ENCODE measurements at places on chromosomes 2 and 18.

DNA sequence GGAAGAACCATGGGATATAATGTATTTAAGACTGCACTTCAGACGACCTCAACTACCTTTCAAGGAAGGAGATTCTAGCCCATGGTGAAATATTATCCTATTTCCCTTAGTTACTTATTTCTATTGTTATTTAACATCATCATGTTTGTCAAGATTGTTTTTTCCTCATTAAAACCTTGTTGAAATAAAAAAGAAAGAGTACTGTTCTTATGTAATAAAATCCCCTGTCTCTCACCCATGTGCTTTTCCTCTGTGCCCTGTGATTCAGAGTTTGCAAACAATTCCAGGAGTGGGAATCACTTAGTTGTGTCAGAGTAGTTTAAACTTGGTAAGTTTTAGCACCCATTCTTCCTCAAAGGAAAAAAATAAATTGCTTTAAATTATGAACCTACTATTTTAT, 43.6 kb downstream of the ERBB4 start:
- no peak for DNase-seq

GRCh38 chr2:51723691-51724090, 691.8 kb upstream of the NRXN1 start:
- DNase-seq: no peak

GRCh38 chr2:121649149-121649595, at the start of gene CLASP1:
CLASP1 (minus strand) TSS chr2:121649462; CDS start chr2:121605895, 43,567 bp downstream.
- peak; percentile 86 for DNase-seq

DNA sequence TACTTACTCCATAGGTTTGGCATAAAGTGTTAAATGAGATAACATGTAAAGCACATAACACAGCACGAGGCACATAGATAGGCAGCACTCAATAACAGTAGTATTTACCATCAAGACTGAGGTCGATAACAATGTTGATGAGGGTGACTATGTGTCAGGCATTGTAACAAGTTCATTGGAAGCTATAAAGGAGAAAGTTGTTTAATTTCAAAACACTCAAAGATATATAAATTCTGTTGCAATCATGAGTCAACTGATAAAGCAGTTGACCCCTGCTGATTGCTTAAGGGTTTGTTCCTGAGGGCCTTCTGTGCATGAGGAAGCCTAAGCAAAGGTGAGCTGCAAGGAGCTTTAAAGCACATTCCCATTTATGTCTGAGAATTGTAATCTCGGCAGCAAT, 760.5 kb downstream of the SATB2 start:
- no peak for DNase-seq

DNA sequence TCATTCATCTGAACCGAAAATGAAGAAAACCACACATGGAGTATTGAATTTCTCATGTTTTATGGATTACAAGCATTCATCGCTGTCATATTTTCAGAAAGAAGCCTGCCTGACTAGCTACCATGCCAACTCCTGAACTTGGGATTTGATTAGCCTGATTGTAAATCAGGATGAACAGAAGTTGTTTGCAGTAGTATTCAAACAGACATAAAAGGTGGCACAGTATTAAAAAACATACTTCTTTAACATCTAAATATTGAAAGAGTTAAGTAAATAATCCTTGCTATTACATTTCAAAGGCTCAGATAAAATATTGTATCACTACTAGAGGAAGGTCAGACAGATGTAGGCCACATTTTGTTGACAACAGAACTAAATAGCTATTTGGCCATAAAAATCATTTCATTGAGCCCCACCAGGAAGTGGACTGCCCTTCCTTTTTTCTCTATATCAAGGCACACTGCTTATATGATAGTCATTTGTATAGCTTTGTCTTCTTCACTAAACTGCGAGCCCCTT, 21.6 kb downstream of the SLC38A11 start:
- no peak for DNase-seq

DNA sequence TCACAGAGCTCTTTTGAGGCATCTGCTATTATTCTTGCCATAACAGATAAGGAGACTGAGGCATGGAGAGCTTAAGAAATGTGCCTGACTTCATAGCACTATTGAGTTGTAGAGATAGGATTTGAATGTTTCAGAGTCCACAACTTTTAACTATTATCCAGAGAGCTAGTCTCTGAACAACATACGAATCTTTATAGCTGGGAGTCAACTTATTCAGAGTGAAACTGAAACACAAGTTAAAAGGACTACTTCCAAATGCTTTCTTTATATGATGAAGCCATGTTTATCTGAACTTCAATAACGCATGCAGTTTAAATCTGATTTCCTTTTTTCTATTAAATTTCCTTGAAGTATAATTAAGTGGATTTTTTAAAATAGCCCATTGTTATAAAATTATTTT, 268.8 kb downstream of the IKZF2 start:
- DNase-seq: no peak

DNA sequence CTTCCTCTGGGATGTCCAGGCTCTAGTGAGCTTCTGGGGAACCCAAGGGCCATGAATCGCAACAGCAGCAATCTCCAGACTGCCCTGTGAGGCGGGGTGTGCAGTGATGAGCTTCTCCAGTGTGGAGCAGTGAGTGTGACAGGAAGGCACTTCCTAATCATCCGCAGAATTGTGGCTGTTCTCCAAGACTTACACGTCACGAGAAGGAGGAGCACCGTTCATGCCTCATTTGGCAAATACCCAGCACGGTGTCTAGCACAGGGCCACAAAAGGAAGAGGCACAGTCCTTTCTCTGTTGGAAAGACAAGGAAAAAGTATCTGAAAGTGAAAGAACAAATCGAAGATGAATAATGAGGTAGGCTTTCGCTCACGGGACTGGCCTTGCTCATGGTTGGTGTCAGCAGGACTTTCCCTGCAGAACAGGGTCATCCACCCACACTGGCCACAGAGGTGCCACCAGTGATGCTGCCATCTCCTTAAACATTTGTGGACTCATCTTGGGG, 125.1 kb upstream of the HAAO start:
- no peak for DNase-seq

DNA sequence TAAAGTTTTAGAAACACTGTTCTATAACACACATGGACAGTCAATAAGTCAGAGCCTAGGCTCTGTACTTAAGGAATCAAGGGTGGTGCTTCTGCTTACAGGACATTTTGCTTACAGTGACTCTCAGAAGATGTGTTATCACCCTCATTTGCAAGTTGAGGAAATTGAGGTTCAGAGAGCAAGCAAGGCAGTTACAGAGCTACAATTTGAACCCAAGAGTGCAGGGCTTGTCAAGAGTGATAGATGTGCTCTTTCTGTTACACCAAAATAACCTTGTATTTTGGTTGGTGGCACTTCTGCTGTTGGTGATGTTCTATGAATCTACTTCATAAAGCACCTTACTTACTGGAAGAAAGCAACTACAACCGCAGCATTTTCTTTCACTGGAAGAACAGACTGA, 170.2 kb downstream of the THADA start:
- DNase-seq: no peak

DNA sequence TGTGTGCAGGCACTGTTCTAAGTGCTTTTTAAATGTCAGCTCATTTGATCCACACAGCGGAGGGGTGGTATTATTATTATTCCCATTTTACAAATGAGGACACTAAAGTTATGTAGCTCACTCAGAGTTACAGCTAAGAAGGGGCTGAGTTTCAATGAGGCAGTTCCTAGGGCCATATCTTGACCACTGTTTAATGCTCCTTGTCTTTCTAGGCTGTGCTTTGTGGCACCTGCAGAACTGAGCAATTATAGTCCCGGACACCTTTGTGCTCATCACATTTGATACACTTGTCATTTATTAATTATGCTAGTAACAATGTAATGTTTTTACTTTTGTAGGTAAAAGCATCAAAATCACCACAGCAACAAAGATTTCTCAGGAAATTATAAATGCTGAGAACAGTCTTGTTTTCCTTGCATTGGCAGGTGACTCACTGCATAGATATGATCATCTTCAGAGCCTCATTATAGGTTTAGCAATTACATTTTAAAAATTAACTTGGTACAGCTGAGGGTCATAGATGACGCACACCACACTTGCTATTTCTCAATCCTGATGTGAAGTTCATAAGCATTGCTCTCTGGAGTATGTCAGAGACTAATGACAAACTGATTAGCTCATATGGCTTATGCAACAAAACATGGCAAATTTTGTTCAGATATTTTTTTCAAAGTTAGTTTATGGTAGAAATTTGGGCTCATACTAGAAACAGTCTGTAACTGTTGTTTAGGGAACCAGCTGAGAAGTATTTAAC, 366.8 kb downstream of the TGIF1 start:
- no peak for DNase-seq

DNA sequence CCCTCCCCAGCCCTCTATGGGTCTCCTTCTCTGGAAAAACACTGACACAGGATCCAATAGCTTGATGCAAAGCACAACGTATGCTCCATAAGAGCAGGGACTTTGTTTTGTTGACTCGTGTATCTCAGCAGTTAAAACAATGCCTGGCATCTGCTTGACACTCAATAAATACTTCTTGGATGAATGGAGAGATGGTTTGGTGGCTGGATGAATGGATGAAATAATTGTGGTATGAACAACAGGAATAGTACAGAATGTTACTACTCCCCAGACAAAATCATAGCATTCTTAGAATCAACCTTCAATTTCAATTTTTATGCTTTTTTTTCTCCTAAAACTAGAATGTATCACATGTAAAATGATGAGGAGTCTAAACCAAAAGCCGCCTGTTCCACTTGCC, 57.4 kb downstream of the KCNE4 start:
- DNase-seq: no peak

DNA sequence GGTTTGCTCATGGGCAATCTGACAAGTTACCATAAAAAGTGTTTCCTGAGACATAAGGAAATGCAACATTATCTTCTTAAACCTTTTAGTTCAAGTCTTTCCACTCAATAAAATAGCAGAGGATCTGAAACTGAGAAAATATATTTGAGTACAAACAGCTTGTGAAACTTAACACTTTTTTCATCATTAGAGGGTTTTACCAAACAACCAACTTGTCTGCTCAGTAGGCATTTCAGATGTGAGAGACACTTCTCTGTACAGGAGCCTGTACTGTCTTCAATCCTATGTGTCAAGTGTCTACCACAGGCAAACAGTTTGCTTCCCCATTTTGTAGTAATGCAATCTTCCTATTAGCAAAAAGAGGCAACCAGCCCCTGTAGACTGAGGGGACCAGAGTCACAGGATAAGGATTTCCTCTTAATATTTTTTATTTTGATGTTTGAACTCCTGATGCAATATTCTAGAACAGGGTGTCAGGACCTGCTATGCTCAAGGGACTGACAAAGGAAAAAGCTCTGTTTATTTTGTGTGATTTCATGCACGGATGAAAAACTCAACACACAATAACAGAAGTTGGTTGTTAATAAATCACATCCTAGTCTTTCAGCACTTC, 159.1 kb upstream of the LHCGR start:
- DNase-seq: no peak

- DNase-seq: no peak
These were observed 72.0 kb upstream of the CTAGE1 start for GRCh38 chr18:22489704-22490103.

GRCh38 chr2:48369971-48370370, 160.0 kb upstream of the STON1 start:
- no peak for DNase-seq

- no peak for DNase-seq
These were observed 6.3 kb upstream of the EMILIN2 start for GRCh38 chr18:2840521-2840920.

- no peak for DNase-seq
These were observed 28.4 kb downstream of the FAM228A start for GRCh38 chr2:24203029-24203786.

DNA sequence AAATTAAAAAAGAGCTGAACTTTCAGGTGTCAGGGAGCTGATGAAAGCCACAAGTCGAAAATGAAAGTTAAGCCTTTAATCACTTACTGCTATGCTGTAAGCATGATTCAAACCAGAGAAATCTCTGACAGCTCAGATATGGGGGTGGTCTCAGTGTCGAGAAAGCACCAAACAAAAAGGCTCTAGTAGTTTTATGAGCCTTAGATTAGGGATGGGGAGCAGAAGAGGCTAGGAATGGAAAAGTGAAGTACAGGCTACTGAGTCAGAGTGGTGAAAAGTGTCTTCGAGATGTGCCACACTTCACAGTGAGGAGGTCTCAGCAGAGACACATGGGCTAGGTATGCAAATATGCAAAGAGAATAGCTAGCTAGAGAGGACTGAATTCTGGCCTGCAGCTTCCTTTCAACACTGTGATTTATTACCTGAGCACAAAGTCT, 482.2 kb downstream of the SPAG16 start:
- DNase-seq: no peak

GRCh38 chr18:64110692-64111480, 38.0 kb downstream of the LINC00305 start:
- DNase-seq: no peak
